ENCODE measurements at places on chromosomes 1 and 21.

DNA sequence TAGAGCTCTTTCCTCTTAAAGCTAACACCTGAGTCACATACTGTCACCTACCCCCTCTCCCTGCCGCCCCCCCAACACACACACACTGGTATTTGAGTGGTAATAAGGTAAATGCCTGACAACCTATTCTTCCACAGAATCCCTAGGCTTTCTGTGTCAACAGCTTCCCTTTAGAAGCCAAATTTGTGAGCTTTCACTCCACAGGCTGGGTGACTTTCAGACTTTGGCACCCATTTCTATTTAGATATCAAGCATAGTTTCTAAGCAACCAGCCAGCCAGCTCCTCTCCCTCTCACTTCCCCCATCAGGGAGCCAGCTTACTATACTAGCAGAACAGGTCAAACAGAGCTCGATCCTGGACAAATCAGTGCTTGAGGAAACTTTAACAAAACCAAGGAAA, 3.2 kb upstream of the C1orf74 start:
- DNase-seq = no peak

- DNase-seq = no peak
Measured at GRCh38 chr1:187027253-187027652, 198.5 kb downstream of the PLA2G4A start.

GRCh38 chr1:35112668-35113067, 33.5 kb downstream of the ZMYM1 start:
- DNase-seq = no peak

- DNase-seq = no peak
Measured at GRCh38 chr21:24118738-24119459, 1488.4 kb downstream of the MRPL39 start.

GRCh38 chr1:208172423-208173145, 71.6 kb downstream of the PLXNA2 start:
- peak; percentile 86 for DNase-seq

DNA sequence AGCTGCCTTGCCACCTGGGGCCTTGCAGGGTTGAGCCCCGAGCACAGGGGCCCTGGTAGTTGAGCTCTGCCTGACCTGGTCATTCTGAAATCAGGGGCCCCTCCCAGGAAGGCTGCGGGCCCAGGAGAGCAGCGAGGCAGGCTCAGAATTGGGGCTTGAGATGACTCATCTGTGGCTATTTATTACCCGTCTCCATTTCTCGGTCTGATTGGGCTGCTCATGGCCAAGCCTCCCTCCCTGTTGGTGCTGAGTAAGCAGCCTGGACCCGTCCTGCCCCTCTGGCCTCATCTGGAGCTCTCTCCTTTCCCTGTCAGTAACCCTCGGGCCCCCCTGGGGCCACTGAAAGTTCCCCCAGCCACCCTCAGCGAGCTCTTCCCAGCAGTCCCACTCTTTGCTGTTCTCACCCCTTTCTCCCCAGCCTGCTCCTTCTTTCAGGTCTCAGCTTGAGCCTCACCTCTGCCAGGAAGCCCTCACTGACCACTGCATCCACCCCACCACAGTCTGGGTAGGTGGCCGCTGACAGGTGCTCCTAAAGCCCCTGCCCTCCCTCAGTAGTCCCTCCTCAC, 11.0 kb upstream of the TNFRSF8 start:
- peak; percentile 41 for DNase-seq

GRCh38 chr1:8472668-8473067, 154.8 kb downstream of the SLC45A1 start:
- DNase-seq = no peak

- no peak for DNase-seq
Measured at GRCh38 chr1:176551146-176551545, 88.2 kb downstream of the PAPPA2 start.

DNA sequence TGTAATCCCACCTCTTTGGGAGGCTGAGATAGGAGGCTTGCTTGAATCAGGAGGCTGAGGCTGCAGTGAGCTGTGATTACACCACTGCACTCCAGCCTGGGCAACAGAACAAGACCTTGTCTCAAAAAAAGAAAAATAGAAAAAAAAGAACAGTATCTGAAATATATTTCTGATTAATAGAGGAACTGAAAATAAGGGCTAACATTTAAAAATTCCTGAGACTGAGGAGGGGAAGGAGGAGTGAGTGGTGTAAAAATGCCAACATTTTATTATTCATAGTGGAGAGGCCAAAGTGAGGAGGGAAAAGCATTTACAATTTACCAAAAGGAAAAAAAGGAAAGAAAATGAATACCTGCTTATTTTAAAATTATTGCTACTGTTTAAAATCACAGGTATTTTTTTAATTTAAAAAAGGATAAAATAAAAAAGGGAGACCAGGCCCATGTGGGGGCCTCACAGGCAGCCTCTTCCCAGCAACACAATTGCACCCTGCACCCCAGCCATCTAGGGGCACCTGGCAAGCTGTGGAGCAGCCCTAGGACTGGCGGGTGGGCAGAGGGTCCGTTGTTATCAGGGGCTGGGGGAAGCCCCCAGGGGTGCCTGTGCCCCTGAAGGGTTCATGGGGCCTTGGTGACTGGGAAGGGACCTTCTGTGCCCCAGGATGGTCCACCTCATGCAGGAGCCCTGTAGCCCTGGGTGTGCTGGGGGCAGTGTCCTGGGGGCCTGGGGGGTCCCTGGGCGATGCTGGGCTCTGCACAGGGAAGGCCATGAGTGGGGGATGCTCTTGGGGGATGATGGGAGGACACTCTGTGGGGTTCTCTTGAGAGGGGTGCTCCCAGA, 34.8 kb upstream of the ADARB1 start:
- no peak for DNase-seq

DNA sequence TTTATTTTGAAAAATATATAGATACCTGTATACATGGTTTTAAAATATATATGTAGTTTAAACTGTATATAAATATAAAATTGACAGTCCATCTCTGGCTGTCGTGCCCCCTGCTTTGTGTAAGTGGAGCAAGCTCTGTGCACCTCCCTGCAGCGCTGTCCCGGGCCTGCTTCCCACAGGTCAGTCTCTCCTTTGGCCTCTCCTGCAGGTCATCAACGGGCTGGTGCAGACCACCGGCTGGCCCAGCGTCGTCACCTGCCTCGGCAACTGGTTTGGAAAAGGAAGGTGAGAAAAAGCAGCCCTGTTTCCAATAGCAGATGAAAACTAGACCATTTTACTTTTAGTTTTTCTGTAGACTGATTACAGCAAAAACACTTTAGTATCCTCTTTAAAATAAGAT, 28.5 kb downstream of the SLC37A1 start:
- DNase-seq = no peak

- DNase-seq = no peak
Measured at GRCh38 chr1:182687361-182687760, 3.0 kb upstream of the RGS8 start.

DNA sequence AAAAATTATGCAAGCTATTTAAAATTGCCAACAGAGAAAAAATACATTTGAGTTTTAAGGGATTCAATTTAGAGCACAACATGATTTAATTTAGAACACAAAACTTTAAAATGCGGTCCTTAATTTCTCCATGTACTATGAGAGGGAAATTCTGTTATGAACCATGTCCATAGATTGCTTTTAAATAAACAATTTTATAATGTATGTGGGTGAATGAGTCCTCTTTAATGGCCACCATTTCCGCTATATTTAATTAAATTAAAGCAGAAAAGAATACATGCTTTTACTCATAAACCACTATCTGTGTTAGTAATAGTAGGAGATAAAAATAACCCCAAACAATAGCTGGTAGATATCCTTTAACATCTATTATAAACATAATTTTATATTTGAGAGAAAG, 914.6 kb downstream of the LTN1 start:
- no peak for DNase-seq

GRCh38 chr1:218778257-218779126, 395.2 kb upstream of the LYPLAL1 start:
- DNase-seq = no peak

GRCh38 chr1:116165572-116165971, 54.4 kb downstream of the MAB21L3 start:
- DNase-seq = no peak

DNA sequence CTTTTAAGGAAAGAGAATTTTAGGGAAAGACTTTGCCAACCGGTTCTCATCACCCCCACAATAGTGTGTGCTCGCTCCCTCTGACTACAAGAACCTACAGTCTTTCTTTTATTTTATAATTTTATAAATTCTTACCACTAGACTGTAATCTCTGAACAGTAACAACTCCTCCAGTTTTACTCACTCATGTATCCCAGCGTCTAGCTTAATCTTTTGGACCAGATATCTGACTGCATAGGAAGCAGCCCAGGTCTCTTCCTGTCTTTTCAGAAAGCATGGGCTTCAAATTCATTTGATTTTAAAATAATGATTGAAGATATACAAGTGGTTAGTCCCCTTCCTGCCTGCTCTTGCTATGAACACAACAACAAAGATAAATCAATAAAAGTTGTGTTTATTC, 19.0 kb upstream of the DUSP10 start:
- DNase-seq = no peak

GRCh38 chr1:221435504-221435904, 306.4 kb downstream of the DUSP10 start:
- DNase-seq = peak; percentile 48

DNA sequence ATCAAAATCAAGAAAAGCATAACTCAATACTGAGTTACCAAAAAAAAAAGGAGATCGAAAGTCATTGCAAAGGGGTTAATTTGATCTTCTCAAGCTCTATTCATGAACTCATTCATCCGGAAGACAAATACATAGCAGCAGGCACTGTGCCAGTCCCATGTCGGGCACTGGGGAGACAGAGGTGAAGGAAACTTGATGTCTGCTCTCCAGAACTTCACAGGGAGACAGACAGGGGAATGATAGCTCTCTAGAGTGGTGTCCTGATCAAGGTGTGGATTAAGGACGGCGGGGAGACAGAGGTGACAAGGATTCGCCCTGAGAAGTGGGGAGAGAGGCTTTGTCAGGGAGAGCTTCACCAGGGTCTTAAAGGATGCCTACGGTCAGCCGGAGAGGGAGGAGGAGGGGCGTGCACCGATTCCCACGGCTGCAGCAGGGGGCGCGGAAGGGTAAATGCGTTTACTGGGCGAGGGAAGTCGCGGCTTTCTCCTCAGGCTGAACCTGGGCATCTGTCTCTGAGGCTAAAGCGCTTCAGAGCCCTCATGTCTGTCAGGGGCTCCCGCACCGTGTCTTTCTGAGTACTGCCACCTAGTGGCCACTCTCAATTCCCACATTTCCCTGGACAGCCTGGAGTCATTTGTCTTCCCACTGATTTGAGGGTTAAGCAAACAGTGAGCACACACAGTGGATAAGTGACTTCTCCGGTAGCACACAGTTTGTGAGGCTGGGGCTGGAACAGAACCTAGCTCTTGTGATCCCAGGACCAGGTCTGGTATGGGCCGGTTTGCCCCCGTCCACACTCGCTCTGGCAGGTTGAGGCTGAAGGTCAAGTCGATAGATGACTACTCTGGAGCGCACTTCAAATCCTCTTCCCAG, 152.8 kb downstream of the TENT5C start:
- peak; percentile 84 for DNase-seq

GRCh38 chr1:22903113-22903512, 69.6 kb downstream of the LACTBL1 start:
- no peak for DNase-seq

DNA sequence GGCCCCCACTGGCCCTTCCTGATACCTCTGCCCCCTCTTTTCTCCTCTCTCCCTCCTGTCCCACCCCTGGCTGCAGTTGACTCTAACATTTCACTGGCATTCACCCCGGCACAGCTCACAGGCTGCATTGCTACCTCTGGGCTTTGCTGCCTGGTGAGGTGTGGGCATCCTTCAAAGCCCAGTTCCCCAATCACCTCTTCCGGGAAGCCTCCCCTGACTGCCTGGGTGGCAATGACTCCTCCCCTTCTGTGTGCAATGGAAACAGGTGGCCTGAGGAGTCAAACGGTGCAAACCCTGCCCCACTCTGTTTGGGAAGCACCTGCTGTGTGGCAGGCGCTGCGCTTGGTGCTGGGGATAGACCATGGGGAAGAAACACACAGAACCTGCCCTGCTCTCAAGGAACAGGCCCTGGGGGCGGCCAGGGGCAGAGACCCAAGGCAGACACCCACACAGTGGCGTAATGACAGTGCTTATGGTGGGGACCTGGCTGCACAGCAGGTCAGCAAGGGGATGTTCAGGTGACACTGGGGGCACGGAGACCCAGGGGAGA, 39.3 kb upstream of the POFUT2 start:
- no peak for DNase-seq

GRCh38 chr1:226360106-226360746, 47.7 kb downstream of the PARP1 start:
- peak; percentile 87 for DNase-seq

GRCh38 chr1:77906019-77906545, 17.7 kb downstream of the NEXN start:
- DNase-seq = no peak

DNA sequence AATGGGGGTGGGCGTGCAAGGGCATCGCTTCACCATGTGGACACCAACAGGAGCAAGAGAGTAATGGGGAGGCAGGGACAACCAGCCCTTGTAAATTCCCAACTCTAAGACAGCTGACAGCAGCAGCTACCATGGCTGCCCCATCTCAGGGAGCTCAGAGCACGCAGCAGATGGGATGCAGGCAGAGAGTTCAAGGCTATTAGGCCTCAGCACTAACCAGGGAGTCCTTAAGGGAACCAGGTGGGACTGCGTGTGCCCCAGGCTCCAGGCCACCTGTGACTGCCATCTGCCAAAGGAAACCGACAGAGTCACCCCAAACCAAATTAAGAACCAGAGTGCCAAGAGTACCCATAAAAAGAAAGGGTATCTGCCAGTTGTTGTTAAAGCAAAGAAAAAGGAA, 33.7 kb upstream of the PRDM2 start:
- no peak for DNase-seq

- no peak for DNase-seq
Measured at GRCh38 chr1:209456878-209457277, 126.6 kb upstream of the CAMK1G start.

- DNase-seq = no peak
Measured at GRCh38 chr1:32525053-32525452, 14.2 kb upstream of the ZBTB8A start.

- peak; percentile 26 for DNase-seq
Measured at GRCh38 chr1:233635765-233636502, 22.0 kb downstream of the KCNK1 start.

DNA sequence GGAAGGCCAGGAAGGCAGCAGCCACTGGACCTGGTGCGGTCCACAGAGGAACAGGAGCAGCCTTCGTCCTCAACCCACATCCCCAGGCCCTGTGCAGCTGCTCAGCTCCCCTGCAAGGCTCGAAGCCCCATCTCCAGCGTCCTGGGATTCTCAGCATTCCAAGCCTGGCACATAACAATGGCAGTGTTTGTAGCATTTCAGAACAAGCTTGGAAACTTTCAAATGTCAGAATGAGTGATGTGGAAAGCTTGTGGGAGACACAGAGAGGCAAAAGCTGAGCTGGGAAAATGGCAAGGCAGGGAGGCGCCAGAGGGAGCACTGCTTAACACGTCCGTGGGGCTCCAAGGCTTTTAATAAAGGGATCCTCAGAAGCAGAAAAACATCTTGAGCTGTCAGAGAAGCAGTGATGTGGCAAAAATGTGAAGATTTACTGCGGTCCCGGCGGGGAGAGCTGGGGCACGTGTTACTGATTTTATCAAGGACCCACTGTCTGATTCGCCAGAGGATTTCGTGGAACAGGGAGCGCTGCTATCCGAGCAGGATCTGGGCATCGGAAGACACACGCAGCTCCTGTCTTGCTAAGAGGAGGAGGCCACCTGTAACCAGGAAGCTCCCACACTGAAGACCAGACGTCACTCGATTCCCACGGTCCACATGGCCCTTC, 38.1 kb downstream of the TOMM20 start:
- DNase-seq = peak; percentile 12

- no peak for DNase-seq
Measured at GRCh38 chr1:70820396-70820795, 227.2 kb downstream of the PTGER3 start.
